GM04504 (cell line): ENCODE measurements at places on chromosomes 4 and X.
A peak's percentile ranks its signal among the peaks of the same experiment; 100 is the strongest.

- no peak for DNase-seq
Measured at GRCh38 chr4:127759893-127760292, 22.2 kb upstream of the HSPA4L start.

GRCh38 chr4:158860856-158861255, 92.0 kb downstream of the FNIP2 start:
- no peak for DNase-seq

GRCh38 chrX:17814059-17814458, 47.0 kb downstream of the RAI2 start:
- DNase-seq: no peak

GRCh38 chr4:69957209-69957608, 8.3 kb downstream of the CSN2 start:
- DNase-seq: no peak

GRCh38 chr4:113355550-113356371, 306.3 kb downstream of the ANK2 start:
- peak; percentile 76 for DNase-seq

DNA sequence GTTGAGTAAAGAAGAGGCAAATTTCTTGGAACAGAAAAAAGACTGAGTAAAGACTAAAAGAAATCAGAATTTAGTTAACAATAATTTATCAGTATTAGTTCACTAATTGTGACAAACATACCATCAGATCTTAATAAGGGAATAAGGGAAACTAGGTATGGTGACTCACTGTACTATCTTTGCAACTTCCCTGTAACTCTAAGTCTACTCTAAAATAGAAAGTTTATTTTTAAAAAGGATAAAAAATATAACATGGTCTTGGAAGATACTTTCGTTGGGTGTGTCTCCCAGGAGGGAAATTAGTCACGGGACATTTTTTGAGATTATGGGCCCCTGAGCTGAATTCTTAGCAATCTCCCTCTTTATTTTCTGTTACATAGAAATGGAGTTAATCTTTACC, 97.3 kb downstream of the EMCN start:
- DNase-seq: no peak

GRCh38 chrX:123920105-123920785, 41.3 kb upstream of the STAG2 start:
- peak; percentile 35 for DNase-seq

DNA sequence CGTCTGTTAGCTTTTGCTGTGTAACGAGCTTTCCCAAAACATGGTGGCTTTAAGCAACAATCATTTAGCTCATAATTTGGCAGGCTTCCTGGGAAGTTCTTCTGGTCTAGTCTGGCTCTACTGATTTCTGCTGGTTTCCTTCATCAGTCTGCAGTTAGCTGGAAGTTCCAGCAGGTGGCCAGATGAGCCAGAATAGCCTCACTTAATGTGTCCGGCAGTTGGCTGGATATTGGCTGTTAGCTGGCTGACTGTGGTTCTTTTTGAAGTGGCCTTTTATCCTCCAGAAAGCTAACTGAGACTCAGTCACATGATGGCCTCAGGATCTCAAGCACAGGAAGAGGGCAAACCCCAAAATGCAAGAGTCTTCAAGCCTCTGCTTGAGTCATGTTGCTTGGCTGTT, 34.9 kb downstream of the FTHL17 start:
- peak; percentile 10 for DNase-seq

GRCh38 chr4:125421547-125421946, 106.8 kb downstream of the FAT4 start:
- DNase-seq: no peak

DNA sequence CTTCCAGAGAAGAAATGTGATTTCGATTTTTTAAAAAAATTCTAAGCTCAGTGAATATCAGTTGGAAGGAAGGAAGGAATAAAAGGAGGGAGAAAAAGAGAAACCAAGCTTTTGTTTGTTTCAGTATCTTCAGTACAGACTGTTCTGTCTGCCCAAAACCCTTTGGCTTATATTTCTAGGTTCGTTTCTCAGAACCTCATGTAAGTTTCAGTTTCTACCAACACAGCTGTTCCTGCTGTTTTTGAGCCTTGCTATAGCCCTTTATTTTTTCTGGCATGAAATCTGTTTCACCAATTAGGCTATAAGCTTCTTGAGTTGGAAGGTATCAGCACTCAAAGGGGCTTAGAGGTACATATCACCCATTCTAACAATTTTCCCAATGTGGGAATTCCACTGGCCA, 157.9 kb downstream of the GBA3 start:
- DNase-seq: no peak

DNA sequence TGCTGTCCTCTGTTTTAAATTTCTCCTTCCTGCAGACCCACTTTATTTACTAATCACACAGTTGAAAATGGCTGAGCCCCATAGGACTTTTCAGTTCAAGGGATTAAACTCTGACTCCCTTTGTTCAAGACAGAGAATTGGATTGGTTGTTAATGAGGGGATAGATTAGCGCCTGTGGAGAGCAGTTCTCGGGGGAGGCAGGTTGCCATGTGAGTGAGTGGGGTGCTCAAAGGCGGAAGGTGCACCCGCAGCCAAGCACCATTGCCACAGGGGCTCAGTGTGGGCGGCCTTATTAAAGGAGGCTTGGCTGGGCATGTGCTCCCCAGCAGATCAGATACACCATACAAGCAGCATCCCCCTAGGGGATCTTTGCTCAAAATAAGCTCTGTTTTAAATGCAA, 7.9 kb upstream of the CBR4 start:
- DNase-seq: no peak

DNA sequence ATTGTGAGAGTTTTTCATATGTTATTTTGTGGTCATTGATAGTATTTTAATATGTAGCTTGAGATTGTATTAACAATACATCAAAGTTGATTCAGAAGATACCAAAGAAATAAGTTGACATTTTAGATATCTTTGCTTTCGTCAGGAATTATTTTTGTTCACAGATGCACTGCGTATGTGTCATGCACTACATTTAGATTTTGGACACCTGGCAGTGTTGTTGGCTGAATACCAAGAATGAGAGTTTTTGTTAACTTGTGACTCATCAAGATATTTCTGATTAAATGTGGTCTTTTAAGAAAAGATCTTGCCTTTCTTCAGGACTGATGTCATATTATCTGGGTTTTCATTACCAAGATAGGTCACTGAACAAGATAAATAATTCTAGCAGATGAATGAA, 633.4 kb downstream of the CENPC start:
- no peak for DNase-seq

GRCh38 chr4:48629458-48629857, 139.4 kb downstream of the ZAR1 start:
- DNase-seq: no peak

DNA sequence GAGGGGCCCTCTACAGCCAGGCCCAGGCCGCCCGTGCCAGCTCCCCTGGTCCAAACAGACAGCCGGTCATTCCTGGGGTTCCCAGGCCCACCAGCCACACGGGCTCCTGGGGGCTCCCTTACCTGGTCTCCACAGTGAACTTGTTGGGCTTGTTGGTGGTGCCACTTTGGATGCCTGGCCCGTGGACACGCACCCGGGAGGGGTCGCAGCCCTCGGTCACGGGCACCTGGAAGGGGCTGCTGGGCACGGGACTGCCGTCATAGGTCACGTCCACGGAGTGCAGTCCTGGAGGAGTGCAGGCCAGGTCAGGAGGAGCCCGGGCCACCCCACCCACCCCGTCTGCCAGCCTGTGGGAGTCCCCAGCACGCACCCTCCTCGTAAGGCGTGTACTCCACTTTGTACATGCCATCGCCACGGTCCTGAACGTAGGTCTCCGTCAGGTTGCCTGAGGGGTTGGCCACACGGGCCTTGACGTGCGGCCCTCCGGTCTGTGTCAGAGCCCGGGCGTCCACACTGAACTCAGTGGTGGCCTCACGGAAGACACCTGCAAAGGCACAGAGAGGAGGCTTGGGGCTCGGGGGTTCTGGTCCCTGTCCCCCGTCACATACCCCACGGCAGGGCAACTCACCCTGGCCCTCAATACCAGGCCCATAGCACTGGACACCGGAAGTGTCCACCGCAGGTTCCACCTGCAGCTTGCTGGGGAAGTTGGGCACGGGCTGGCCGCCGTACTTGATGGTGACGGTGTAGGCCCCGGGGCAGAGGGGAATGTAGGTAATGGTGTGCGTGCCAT, 14.9 kb downstream of the FLNA start:
- DNase-seq: no peak

DNA sequence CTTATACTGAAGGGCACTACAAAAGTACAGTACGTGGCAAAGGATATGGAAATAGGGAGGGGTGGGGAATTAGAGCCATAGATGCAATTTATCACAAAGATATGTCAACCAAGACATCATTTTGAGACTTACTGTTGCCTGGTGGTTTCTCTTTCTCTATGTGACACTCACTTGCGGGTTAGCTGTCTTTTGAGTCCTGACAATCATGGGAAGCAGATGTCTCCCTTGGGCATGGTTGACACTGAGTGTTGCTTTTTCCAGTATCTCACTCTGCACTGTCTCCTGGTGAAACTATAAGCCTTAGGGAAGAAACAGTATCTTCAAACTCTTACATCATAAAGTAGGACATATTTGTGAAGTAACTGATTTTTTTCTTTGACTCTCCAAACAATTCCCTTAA, 383.5 kb upstream of the LCORL start:
- DNase-seq: no peak

DNA sequence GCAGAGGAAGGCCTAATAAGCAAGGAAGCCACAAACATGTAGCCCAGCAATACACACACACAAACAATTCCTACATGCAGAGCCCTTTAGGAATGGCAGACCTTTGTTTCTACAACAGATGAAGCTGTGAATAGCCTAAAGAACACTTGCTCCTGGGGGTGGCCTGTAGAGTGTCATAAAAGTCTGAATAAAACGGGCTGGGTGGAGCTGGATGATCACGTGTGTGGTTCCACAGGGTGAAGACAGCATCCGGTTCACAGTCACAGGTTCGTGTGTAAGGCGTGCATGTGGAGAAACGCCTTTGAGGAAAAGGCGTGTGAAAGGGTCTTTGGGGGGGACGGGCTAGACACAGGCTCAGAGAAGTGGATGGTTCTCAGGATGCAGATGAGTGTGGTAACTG, 156.1 kb downstream of the AFAP1 start:
- no peak for DNase-seq

DNA sequence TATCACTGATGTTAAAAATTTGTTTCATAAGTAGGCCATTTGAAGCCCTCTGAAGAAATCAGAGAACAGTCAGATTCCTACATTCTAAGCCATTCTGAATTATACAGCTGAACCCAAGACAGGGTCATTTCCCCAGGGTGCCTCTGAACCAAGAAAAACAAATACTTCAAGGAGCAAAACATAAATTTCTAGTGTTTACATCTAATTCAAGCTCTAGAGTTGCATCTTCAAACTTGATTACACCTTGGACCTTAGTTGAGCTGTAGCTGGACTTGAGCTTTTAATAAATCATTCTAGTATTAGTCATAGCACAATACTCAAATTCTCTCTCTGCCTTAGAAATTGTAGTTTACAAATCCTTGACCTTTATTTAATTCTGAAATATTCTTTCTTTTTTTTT, 87.6 kb upstream of the IL15 start:
- DNase-seq: no peak

DNA sequence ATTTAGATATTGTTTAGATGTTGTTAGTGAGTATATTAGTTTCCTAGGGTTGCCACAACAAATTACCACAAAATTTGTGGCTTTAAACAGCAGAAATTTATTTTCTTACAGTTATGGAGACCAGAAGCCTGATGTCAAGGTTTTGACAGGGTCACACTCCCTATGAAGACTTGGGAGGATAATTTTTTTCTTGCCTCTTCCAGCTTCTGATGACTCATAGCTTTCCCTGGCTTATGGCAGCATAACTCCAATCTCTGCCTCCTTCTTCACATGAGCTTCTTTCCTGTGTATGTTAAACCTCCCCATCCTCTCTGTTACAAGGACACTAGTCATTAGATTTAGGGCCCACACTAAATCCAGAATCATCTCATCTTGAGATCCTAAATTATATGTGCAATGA, 20.9 kb upstream of the RAB40A start:
- DNase-seq: no peak

DNA sequence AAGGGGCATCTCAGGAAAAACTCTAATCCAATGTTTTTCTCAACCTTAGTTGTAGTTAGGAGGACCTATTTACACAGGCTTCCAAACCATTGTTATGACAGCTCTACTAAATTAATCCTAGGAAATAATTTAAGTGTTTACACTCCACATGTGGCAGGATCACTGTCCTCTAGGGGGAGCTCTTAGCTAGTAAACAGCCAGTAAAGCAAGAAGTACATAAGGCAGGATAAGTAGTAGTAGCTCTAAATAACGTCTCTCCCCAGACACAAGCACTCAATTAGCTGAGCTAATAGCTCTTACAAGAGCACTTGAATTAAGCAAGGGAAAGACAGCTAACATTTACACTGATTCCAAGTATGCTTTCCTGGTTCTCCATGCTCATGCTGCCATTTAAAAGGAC, 37.3 kb downstream of the NUDT11 start:
- DNase-seq: no peak

DNA sequence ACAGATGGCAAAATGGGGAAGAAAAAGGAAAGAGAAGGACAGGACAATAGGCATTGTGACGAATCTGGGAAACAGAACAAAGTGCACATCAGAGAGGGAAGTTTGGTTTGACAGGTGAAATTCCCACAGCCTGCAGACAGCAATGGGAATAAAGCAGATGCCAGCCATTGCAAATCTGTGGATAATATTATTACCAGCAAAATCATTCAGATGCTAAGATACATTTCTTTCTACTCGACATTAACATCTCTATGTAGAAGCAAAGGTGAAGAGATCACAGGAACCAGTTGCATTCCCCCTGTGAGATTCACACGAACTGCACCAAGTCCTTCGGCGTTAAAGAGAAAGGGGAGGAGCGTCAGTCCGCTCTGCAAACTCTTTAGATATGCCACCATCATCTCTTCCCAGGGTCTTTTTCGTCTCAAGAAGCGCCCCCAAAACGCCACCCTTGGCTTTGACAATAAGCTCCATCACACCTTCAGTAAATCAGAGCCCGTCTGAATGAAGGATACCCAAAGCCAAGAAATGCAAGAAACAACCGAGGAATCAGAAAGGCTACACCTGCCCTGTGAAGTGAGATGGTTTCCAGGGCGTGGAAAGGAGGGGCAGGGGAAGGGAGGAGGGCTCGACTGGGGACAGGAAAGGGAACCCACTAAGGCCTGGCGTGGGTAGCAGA, 1.9 kb downstream of the NEUROG2 start:
- no peak for DNase-seq

GRCh38 chr4:86184216-86184900, 175.5 kb downstream of the MAPK10 start:
- no peak for DNase-seq

- DNase-seq: no peak
Measured at GRCh38 chr4:107202744-107203143, 166.6 kb upstream of the DKK2 start.

DNA sequence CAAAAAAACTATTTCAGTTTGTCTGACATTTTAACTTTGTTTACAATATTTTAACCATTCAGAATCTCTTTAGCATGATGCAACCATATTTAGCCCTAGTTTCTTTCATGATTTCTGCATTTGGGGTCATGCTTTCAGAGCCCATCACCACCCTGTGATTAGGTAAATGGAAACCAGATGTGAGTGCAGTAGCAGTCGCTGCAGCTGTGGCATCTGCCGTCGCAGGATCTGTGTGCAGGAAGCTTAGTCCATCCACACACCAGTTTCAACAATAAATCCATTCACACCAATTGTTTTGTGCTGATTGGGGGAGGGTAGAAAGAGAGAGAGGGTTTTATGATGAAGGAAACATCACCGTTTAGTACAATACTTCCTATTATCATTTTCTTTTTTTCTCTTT, 130.5 kb downstream of the CPEB2 start:
- no peak for DNase-seq
